ENCODE measurements at places on chromosomes 11 and 22.
A peak's percentile ranks its signal among the peaks of the same experiment; 100 is the strongest.

GRCh38 chr11:76825726-76826396 is 34.9 kb upstream of the ACER3 start:
- DNase-seq, result no peak

GRCh38 chr11:60887556-60887955 is 18.8 kb downstream of the PRPF19 start:
- no peak for DNase-seq

- DNase-seq, result no peak
These were observed 52.6 kb downstream of the XRRA1 start for GRCh38 chr11:74896311-74896710.

GRCh38 chr11:45919806-45920530 is 2.3 kb upstream of the PEX16 start:
- DNase-seq, result no peak

DNA sequence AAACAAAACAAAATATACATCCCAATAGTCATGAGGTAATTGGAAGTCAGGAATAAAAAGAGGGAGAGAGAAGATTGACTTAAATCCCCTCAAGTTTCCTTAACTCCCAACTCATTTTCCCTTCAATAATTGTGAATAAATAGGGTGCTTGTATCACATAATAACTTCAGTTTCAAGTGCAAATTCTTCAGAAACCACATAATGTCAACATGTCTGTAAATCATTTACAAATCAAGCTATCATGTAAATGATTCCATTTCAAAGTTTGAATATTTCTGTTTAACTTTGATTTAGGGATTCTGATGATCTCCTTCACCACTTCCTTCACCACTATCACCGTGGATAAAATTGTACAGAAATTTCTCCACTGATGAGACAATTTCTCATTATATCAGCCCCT is 23.2 kb downstream of the CASP5 start:
- no peak for DNase-seq

DNA sequence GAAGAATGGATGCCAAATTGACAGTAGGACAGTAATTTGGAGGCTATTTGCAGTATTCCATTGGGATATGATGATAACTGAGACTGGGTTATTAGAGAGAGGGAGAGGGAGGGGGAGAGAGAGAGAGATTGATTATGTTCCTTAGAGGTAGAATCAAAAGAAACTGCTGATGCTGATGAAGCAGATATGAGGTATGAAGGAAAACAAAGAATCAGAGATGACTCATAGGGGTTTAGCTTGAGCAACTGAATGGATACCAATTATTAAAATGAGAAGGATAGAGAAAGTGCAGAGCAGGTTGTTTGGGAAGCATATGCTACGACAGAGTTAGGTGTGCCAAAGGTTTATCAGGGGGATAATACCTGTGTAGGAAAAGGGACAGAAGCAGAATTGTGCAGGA is 12.8 kb upstream of the NUCB2 start:
- DNase-seq, result no peak

DNA sequence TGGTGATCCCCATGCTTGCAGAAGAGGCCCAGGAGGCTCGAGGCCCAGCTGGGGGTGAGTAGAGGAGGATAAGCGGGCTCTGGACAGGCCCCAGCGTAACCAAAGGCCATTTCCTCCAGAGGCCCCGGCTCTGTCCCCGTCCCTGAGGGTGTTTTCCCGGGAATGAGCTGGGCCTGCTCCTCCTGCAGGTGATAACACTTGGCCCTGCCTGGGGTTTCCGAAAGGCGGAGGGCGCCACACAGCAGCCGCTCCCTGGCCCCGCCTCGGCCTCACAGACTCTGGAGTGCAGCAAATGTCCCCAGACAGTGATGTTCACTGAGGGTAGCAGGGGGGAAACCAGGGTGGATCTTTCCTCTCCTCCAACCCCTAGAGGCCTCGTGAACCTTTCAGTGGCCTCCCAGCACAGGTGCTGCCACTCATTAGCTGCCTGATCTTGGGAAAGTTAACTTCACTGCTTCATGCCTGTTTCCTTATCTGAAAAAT is 10.5 kb upstream of the MGAT3 start:
- no peak for DNase-seq

DNA sequence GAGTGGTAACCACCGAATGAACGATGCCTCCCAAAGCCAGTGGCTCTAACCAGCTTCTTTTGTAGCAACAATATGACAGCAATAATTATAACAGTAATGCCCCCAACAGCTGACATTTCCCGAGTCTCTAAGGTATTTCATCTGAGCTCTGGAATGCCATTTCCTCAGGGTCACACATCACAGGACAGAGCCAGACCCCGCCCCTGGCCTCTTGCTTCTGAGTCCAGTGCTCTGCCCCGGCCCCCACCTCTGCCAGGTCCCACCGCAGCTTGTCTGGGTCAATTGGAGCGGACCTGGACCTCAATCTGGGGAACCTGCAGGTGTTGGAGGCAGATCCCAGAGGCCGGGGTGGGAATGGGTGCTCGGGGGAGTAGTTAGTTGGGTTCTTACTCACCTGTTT is 63.8 kb downstream of the IGLL1 start:
- no peak for DNase-seq

- no peak for DNase-seq
These were observed 19.8 kb downstream of the TPST2 start for GRCh38 chr22:26570115-26570514.

GRCh38 chr11:102244681-102245409 is 72.4 kb upstream of the BIRC3 start:
- DNase-seq, result peak; percentile 73

DNA sequence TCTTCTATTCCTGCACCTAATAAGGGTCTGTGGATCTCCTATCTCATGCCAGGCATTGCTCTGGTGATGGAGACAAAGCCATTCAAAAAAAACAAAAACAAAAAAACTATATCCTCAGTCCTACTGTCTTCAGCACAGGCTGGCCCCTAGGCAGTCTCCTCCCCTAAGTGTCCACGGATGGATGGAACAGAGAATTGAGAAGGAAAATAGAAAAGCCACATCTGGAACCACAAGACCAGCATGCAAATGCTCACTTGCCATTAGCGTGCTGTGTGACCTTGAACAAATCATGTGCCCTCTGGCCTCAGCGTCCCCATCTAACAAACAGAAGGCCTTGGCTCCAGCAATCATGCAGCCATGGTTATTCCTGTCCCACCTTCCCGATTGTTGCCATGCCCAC is 32.7 kb upstream of the CD82 start:
- no peak for DNase-seq

- no peak for DNase-seq
These were observed 234.8 kb downstream of the GRIK4 start for GRCh38 chr11:120746376-120746775.

- no peak for DNase-seq
These were observed 636.0 kb upstream of the ANO5 start for GRCh38 chr11:21556926-21557325.

GRCh38 chr22:44793506-44794172 is 41.3 kb downstream of the ARHGAP8 start:
- DNase-seq, result no peak

GRCh38 chr11:69568809-69569097 is 72.2 kb upstream of the CCND1 start:
- no peak for DNase-seq

- DNase-seq, result no peak
These were observed 27.3 kb downstream of the CECR2 start for GRCh38 chr22:17396516-17396915.

- DNase-seq, result no peak
These were observed 36.9 kb downstream of the TOLLIP start for GRCh38 chr11:1272531-1272930.

DNA sequence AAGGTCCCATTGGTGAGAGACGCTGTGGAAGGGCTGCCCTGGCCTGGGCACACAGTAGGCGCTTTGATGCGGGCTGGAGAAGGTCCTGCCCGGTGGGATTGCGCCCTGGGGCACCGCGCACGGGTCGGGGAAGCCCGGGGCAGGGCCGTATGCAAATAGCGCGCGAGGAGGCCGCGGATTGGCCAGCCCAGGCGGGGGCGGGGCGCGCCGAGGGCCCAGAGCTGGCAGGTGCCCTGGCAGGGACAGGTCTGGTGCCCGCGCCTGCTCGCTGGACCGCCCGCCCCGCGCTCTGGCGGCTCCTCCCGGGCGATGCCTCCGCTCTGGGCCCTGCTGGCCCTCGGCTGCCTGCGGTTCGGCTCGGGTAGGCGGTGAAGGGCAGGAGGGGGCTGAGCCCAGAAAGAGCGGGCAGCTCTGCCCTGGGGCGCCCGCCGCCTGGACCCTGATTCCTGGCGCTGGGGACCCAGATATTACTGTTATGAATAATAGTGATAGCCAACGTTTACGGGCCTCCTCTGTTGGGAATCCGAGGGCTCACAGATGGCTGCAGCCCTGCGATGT is at the start of gene UPK3A:
Gene UPK3A, plus strand, starts transcription at position 245 of the 558 bp plus-strand sequence. Its CDS starts 65 bp downstream, at position 310.
- no peak for DNase-seq

- DNase-seq, result no peak
These were observed 7.3 kb downstream of the HORMAD2 start for GRCh38 chr22:30087611-30088010.
